ENCODE measurements at places on chromosomes 2 and 18.
A peak's percentile ranks its signal among the peaks of the same experiment; 100 is the strongest.

DNA sequence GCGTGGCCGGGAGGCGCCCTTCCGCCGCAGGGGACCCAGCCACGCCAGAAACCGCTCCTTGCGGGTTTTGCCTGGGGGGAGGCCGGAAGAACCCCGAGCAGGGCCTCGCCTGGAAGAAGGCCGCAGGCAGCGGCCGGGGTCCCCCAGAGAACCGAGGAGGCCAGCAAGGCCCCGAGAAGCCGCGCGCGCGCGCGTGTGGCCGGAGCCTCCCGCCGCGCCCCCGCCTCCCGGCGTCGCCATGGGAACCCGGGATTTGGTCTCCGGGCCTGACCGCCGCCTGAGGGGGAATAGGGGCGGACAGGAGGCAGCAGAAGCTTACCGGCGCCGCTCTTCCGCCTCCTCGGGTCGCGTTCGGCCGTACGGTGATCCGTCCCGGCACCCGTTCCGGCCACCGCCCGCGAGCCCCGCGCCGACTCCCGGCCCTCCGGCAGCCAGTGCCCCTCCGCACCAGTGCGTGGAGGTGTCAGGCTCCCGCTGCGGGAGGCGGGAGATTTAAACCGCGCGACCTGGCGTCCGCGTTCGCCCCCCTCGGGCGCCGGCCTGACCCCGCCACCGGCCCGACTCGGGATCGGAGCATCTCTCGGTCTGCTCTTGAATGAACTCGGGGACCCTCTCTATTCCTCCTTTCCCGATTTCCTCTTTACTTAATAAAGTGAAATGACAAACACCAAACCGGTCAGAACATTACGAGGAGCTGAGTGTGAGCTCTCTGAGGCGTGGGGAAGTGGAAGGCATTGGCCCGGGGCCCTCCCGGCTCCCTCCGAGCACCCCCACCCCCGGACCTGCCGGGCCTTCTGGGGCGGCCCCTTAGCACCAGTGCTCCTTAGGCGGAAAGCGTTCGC, at the start of gene ICA1L:
TSS of gene ICA1L (minus strand) at position 467 of the 842 bp plus-strand sequence. CDS start 42,757 bp downstream, outside the sequence.
- DNase-seq, result peak; percentile 40

- no peak for DNase-seq
Observed at GRCh38 chr2:236847538-236848263, 238.0 kb upstream of the COPS8 start.

DNA sequence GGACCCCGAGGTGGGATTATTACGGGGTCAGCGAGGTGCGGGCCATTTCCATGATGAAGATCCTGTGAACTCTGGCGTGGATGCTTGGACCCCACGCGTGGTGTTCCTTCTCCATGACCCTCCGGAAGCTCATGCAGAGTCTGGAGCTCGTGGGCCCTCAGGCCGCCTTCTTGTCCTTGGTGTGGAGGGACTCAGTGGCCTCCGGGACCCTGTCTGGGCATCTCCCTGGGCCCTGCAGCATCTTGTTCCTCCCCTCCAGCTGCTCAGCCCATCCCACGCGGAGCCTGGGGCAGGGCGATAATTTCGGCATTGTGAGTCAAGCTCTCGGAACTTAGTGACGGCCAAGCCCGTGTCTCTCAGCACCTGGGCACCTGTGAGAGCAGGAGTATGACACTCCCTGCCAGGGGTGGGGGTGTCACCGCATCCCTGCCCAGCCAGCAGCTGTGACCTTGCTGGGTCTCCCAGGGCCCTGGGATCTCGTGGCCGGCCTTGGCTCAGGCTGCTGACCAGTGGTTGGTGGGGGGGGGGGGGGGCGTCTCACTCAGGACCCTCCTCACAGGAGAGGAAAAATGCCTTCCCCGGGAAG, 24.6 kb downstream of the RTP5 start:
- no peak for DNase-seq

DNA sequence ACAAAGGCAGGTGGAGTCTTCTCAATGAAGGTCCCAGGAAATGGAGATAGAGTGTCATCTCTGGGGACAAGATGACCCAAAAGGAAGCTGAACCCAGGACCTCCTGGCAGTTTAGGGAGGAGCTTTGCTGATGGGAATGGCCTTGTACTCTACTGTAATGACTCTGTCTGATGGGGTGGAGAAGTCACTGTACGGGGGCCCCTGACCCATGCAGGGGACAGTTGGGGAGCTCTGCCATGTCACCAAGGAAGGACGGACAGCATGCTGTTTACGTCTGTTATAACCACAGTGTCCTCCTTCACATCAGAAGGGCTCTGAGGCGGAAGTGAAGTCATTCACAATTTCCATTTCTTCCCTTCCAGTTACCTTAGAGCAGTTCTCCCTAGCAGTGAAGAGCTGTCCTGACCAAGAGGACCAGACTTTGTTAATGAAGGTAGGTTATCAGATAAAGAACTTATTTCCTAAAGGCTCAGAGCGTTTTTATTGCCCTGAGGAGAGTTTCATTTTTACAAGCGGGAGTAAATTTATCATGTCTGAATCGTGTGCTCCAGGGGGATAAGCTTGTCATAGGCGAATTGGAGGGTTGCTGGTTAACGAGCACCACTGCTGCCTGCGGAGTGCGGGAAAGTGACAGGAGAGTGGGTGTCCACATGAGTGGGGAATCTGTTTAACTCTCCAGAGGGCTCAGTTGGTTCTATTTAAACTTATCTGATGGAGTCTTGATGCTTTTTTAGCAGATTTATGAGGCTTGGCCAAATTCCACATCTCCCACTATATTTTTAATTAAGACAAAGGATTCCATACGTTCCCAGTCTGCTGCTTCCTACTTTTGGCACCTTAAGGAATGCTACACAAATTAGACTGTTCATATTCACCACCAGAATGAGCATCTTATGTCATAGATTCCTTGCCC, 71.6 kb upstream of the BCL2L11 start:
- no peak for DNase-seq

DNA sequence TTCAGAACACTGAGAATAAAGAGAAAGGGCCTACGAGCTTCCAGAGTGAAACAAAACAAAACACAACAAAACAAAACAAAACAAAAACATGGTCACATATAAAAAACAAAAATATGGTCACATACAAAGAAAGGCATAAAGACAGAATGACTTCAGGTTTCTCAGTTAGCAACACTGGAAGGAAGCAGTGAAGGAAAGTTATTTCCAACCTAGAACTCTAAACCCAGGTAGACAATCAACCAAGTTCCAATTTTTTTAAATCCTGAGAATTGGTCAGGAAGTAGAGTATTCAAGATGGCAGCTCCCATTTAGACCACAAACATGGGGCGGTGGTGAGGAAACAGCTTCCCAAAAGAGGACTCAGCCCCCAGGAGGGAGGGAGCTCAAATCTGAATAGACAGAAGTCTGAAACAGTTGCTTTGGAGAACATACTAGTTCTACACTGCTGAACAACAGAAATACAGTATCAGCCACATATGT, 9.1 kb downstream of the DRC1 start:
- DNase-seq, result no peak

GRCh38 chr2:85419009-85419675, 628 bp downstream of the SH2D6 start:
- no peak for DNase-seq

DNA sequence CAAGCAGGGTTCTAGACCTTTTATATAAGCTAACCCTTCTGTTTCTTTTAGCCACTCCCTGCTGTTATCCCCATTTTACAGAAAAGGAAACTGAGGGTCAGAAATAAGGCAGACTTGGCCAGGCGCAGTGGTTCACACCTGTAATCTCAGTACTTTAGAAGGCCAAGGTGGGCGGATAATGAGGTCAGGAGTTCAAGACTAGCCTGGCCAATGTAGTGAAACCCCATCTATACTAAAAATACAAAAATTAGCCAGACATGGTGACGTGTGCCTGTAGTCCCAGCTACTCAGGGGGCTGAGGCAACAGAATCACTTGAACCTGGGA, 14.3 kb downstream of the RUFY4 start:
- no peak for DNase-seq

DNA sequence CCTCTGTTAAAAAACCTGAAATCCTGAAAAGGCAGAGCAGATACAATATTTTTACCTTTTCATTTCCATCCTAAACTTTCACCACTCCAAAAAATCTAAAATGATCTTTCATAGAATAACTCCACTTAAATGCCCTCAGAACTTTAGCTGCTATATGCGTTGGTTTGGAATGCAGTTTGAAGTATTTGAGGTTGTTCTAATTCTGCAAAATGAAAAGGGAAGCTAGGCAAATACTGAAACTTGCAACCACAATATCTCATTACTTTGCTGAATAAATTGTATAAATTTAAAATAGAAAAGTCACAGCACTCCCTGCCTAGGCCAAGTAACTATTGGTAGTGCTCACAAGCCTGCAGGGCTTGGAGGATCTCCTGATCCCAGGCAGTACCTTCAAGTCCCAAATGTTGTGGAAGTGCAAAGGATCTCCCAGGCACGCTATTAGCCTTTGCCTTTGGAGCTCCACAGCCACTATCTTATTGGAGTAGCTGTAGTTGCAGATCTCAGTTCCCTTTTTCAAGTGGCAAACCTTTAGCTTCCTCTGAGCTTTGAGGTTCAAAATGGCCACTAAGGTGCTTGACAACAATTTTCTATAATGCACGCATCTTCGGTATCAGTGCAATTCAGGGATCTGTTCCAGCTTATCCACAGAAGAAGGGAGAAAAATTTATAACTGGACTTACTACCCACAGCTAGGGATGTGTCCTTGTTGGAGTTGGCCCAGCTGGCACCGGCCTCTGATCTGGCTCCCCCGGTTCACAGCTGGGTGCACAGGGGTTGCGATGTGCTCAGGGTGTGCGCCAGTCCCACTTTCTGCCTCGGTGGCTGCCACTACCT, 43.4 kb upstream of the ANKRD62 start:
- DNase-seq, result no peak

- no peak for DNase-seq
Observed at GRCh38 chr18:12421732-12422131, 14.0 kb downstream of the PRELID3A start.

DNA sequence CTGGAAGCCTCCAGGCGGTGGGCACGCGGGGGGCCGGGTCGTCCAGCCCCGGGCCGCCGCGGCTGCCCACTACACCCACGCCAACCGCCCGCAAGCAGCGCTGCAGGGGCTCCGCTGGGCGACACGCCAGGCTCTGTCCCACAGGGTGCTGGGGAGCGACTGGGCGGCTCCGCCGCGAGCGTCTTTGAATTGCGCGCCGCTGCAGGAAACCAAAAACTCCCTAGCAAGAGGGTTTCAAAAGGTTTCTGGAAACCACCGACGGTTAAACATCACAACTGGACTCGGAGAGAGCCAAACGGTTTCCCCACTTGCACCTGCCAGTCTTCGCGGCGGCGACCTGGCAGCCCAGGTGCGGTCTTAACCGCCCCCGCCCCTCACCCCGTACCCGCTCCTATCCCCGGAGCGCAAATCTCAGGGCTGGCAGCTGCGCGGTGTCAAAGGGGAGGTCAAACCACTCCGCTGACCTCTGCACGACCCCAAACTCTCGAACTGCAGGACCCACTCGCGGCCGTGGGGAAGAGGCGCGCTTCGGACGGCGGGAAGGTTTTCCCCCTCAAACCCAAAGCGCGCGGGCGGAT, 1.0 kb downstream of the CXCR4 start:
- DNase-seq, result no peak

DNA sequence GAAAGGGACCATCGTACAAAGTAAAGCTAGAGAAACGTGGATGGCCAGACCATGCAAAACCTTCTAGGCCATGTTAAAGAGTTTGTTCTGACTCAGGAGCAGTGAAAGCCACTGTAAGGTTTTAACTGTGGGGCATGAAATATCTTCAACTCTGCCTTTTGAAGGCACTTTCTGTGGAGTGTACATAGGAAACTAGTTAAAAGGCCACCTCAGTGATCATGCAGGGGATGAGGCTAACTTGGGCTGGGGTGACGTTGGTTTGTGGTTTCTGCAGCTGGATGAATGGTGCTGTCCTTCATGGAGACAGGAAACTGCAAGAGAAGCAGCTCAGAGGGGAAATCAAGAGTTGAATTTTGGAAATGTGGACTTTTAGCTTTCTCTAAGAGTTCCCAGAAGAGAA, 190.7 kb downstream of the CDCA7 start:
- peak; percentile 67 for DNase-seq

GRCh38 chr2:127146071-127146725, 39.2 kb upstream of the BIN1 start:
- no peak for DNase-seq

DNA sequence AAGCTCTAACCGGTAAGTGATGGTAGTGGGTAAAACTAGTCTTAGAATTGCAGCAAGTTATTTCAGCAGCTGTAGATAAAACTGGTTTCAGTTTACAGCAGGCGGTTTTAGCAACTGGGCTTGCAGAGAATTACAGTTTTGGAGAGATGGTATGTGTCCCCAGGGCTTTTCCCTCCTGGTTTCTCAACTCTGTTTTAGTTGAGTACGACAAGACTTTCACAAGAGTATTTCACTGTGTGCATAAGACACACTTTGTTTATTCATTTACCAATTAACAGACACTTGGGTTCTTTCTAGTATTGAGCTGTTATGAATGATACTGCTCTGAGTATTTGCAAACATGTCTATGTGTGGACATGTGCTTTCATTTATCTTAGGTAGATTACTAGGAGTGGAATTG, 65.6 kb upstream of the RFX8 start:
- DNase-seq, result peak; percentile 83

DNA sequence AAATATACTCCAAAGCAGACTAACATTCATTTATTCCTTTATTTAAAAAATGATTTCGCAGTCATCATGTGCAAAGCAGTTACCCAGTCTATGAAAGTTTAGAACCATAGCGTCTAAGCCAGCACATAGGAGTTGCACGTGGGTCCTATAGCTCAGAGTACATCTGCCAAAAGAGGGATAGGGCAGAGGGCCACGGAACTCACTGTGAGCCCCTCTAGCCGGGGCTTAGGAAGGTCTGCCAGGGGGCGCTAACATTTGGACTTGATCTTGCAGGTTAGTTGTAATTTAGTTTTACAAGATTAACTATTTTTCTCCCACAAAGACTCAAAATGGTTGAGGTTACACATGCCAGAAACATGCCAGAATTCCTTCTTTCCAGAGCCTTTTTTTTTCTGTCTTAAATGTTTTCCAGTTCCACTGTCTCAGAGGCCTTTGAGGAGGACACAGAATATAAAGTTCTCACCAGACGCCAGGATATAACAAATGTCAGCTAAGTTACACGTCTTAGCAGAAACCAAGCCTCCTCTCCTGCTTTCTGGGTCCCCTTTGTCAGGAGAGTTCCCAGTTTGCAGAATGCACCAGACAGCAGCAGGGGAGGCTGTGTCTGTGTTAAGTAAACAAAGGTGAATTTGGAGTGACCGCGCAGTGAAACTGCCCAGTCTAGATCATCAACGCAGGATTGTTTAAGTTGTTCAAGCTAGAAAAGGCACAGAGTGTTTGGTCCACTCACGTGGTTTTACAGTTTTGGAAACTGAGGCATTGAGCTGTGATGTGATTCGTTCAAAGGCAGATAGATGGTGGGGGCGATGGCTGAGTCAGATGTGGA, 292.0 kb downstream of the PRKCE start:
- DNase-seq, result no peak

GRCh38 chr2:160205505-160205904, 5.4 kb upstream of the ITGB6 start:
- peak; percentile 96 for DNase-seq

- DNase-seq, result no peak
Observed at GRCh38 chr2:127707890-127708648, 6.8 kb downstream of the SFT2D3 start.

- DNase-seq, result no peak
Observed at GRCh38 chr2:98377544-98377943, 31.3 kb downstream of the CNGA3 start.
